ENCODE measurements at places on chromosomes 13 and 19.

GRCh38 chr19:15453906-15454860 is 4.4 kb upstream of the WIZ start:
- no peak for DNase-seq

DNA sequence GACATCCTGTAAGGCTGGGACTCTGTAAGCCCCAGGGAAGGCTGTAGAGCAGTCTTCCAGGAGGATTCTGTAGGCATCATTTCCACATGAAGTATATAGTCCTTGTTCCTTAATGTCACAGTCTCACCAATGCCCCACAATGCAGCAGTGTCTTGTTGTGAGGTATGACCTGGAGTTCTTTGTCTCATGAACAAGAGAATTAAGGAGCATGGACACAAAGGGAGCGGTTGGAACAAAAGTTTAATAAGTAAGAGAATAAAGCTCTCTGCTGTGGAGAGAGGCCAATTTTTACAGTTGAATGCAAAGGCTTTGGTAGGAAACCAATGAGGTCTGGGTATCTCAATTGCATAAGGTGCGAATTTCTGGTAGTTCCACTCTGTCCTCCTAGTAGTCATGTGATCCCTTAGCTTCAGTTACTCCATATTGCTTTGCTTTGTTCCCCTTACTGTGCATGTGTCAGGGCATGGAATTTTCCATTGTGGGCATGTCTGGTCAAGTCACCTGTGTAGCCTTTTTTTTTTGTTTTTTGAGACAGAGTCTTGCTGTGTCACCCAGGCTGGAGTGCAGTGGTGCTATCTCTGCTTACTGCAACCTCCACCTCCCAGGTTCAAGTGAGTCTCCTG is 124.3 kb upstream of the TMTC4 start:
- no peak for DNase-seq

- no peak for DNase-seq
Observed at GRCh38 chr19:1492474-1493006, 1.6 kb downstream of the REEP6 start.

- DNase-seq, result peak; percentile 68
Observed at GRCh38 chr19:51097166-51097738, 11.0 kb downstream of the CTU1 start.

DNA sequence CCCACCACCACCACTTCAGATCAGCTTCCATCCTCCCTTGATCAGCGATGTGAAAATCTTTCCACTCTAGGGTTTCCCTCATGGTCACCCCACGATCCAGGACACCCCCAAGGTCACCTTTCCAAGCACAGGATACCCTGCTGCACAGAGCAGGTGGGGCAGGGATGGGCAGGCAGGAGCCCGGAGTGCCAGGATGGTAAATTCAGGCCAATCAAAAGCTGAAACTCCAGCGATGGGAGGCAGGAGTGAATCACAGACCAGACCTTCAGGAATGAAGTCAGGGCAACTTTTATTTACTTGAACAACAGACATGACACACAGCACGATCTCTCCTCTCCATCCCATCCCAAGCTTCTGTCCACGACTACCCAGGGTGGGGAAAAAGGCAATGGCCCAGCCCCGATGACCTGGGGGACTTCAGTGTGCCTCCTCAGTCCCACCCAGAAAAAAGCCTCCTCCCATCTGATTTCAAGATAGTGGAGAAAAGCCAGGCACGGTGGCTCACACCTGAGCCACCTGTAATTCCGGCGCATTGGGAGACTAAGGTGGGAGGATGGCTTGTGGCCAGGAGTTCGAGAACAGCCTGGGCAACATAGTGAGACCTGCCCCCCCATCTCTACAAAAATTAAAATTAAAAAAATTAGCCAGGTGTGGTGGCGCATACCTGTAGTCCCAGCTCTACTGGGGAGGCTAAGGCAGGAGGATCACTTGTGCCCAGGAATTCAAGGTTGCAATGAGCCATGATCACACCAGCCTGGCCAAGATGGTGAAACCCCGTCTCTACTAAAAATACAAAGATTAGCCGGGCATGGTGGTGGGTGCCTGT is 39.2 kb downstream of the ZSWIM4 start:
- no peak for DNase-seq

- no peak for DNase-seq
Observed at GRCh38 chr19:4991996-4992698, 23.2 kb downstream of the KDM4B start.
